ENCODE measurements at places on chromosomes 12 and 14. TPM values are rescaled to one million over a fixed set of nuclear protein-coding genes. Genes with fewer than 3 reads are reported as not detected.

TMEM132C gene
- total RNA-seq: not detected

NPAS3 gene
- under 0.01 TPM for total RNA-seq

B4GALNT1 gene
- 1.5 TPM for total RNA-seq

PTPRO gene
- 2.0 TPM for total RNA-seq

FCF1 gene
- total RNA-seq: 44.7 TPM

RHOJ gene
- total RNA-seq: 19.0 TPM

LUM gene
- 1,118 TPM for total RNA-seq

CEBPE gene
- total RNA-seq: not detected

PTCSC3 gene
- total RNA-seq: not detected

TAS2R14 gene
- total RNA-seq: 1.7 TPM

CLEC4A gene
- 0.31 TPM for total RNA-seq

DHRS2 gene
- total RNA-seq: not detected

SERPINA5 gene
- total RNA-seq: not detected

ACSS3 gene
- total RNA-seq: 33.6 TPM

DDHD1 gene
- total RNA-seq: 10.7 TPM

SLC35F4 gene
- not detected for total RNA-seq

AMN gene
- not detected for total RNA-seq

PRKD1 gene
- total RNA-seq: 18.0 TPM

HCAR1 gene
- total RNA-seq: 0.37 TPM

CCDC177 gene
- total RNA-seq: not detected

ANKS1B gene
- total RNA-seq: 3.0 TPM

P2RX7 gene
- total RNA-seq: 2.2 TPM

SPTB gene
- under 0.01 TPM for total RNA-seq

TAS2R13 gene
- 0.92 TPM for total RNA-seq

LMNTD1 gene
- total RNA-seq: not detected

SLC7A7 gene
- 1.9 TPM for total RNA-seq

PAWR gene
- 45.2 TPM for total RNA-seq

CLEC7A gene
- total RNA-seq: not detected

NFE2 gene
- not detected for total RNA-seq

RFX4 gene
- not detected for total RNA-seq

CMA1 gene
- not detected for total RNA-seq

LRTM2 gene
- total RNA-seq: not detected

KRT83 gene
- not detected for total RNA-seq

PLCZ1 gene
- 0.06 TPM for total RNA-seq

EFS gene
- total RNA-seq: 6.3 TPM

RPL10L gene
- not detected for total RNA-seq

BHLHE41 gene
- 3.8 TPM for total RNA-seq

LARP4 gene
- total RNA-seq: 33.0 TPM

KRT7 gene
- total RNA-seq: 2.2 TPM

LHX5 gene
- total RNA-seq: not detected

ANO2 gene
- 0.13 TPM for total RNA-seq

WSCD2 gene
- under 0.01 TPM for total RNA-seq

EIF2S3B gene
- total RNA-seq: 0.93 TPM

MGP gene
- 281 TPM for total RNA-seq

KRT4 gene
- total RNA-seq: not detected

CISTR gene
- not detected for total RNA-seq

CNTN1 gene
- total RNA-seq: 0.66 TPM

VPS33A gene
- total RNA-seq: 21.4 TPM

PTPN21 gene
- 10.3 TPM for total RNA-seq

TBC1D30 gene
- total RNA-seq: 0.53 TPM

PITPNM2 gene
- 6.4 TPM for total RNA-seq

CLEC2D gene
- 1.2 TPM for total RNA-seq

TRIM9 gene
- total RNA-seq: 0.19 TPM

NAA25 gene
- total RNA-seq: 17.8 TPM

SIX6 gene
- total RNA-seq: not detected

PTPRQ gene
- 0.06 TPM for total RNA-seq

TMEM117 gene
- 6.7 TPM for total RNA-seq

Data from aortic smooth muscle cell (primary cell).